ENCODE measurements at places on chromosomes 16 and 17.
A peak's percentile ranks its signal among the peaks of the same experiment; 100 is the strongest.

DNA sequence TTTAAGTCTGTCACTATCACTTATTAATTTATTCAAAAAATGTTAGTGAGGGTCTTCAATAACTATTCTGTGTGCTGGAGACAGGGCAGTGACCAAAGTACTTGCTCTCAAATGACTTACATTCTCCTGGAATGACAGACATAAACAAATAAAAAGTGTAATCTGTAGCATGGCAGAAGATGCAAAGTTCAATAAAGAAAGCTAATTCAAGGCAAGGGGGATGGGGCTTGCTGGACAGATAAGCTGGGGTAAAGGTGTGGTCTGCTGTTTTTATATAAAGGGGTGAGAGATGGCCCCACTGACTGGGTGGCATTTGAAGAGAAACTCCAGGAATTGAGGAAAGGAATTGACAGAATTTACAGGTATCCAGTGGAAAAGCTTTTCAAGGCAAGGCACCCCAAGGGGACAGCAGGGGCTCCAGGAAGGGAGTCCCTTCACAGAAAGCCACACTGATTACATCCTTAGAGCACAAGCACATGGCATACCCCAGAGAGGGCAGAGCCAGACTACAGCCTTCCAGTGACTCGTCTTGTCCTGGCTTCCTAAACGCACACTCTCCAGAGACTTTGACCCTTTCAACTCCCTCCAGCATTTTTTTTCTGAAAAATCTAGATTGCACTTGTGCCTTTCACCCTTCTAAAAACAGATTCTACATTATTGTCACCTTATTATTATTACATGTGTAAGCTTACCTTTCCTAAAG is 123.7 kb upstream of the HS3ST3A1 start:
- DNase-seq: no peak

DNA sequence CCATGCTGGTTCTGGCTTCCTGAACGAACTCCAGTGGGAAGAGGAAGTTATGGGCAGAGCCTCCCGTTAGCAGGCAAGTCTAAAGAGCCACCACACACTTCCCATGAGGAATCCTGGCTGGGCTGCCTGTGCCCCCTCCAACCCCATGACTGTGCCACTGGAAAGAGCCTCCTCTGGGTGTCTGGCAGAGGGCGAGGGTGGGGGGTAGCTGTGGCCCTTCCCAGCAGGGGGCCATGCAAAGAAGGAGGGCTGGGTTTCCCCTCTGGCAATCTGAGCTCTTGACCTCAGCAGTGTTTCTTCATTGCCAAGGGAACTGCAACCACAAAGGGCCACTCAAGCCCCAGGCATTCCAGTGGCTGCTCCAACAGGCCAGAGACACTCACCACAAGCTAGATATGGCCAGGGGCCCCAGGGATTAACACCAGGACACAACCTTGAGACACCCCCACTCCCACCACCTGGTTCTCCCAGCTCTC is 1.7 kb upstream of the RRAD start:
- DNase-seq: peak; percentile 85

DNA sequence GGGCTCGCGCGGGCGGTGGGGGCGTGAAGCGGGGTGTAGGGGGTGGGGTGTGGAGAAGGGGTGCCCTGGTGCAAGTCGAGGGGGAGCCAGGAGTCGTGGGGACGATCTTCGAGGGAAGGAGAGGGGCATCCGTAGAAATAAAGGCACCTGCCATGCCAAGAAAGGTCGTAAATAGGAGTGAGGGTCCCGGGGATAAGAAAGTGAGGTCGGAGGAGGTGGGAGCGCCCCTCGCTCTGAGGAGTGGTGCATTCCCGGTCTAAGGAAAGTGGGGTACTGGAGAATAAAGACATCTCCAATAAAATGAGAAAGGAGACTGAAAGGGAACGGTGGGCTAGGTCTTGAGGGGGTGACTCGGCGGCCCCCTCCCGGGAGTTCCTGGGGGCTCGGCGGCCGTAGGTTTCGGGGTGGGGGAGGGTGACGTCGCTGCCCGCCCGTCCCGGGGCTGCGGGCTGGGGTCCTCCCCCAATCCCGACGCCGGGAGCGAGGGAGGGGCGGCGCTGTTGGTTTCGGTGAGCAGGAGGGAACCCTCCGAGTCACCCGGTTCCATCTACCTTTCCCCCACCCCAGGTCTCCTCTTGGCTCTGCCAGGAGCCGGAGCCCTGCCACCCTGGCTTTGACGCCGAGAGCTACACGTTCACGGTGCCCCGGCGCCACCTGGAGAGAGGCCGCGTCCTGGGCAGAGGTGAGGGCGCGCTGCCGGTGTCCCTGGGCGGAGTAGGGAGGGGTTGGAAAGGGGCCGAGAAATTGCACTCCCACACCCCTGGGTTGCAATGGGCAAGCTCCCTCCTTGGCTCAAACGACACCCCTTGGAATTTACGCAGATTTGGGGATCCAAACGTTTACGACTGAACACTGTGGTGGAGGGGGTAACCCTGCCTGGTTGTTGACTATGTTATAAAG is 888 bp downstream of the CDH1 start:
- DNase-seq: no peak

- no peak for DNase-seq
Measured at GRCh38 chr17:80888276-80889160, 103.1 kb upstream of the CHMP6 start.

DNA sequence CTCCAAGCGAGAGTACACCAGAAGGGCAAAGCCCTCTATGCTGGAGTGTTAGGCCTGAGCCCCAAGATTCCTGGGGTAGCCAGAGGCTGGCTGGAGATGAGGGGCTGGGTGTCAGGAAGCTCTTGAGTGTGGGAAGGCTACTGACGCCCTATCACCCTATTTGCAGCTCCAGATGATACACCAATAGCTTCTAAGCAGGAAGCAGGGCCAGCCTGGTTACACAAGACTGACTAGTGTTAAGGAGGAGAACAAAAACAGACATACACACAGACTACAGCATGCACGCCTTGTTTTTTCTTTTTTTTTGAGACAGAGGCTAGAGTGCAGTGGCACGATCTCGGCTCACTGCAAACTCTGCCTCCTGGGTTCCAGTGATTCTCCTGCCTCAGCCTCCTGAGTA is 15.9 kb downstream of the POLR3K start:
- no peak for DNase-seq

DNA sequence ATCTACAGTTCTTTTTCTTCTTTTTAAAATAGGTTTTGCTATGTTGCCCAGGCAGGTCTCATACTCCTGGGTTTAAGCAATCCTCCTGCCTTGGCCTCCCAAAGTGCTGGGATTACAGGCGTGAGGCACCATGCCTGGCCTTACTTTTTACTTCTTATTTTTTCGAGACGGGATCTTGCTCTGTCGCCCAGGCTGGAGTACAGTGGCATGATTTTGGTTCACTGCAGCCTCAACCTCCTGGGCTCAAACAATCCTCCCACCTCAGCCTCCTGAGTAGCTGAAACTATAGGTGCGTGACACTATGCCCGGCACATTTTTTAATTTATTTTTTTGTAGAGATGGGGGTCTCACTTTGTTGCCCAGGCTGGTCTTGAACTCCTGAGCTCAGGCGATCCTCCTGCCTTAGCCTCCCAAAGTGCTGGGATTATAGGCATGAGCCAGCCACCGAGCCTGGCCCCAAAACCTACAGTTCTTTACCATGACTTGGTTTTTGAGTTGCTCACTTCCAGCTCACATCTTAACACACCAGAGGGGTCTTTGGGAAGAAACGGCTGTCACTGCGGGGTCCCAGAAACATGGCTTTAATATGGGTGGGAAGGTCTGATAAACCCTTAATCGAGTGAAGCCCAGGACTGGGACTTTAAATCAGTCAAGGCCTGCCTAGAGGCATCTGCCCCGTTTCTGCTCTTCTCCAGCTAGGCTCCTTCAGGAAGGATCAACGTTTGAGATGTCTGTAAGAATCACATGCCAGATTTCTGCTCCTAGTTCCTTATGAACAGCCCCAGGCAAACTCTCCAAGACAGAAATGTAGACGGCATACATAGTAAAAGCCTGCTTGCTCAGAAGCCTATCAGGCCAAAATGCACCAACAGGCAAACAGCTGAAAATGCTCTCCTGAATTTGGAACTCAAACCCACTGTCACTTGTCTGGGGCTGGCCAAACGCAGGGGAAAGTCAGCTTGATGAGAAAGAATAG is 91.7 kb upstream of the TOB1 start:
- DNase-seq: no peak

DNA sequence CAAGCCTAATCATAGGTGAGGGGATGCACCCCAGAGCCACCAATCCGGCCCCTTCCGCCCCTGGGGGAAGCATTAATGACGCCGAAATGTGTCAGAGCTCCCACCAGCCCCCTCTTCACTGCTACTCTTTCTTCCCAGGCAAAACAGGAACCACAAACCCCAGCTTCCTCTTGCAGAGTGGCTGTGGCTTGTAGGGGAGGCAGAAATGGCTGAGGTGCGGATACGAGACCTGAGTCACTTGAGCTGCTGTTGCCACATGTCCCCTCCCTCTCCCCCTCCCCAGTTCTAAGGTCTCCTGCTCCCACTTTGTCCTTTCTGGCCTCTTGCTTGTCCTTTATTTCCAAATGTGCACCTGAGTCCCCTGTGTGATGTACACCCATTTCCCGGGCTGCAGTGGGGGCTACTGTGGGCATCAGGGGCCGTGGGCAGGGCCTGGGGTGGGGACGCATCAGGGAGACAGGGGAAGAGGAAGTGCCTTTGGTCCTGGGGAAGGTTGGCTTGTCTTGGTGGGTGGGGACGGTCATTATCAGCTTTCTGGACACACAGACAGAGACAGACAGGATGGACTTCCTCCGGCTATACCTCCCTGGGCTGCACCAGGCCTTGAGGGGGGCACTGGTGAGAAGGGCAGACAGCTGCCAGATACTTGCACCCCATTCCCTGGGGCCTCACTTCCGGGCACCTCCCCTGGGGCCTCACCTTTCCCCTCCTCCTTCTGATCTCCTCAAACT is at the start of gene APOBR:
Gene APOBR (plus strand): TSS at position 523 of the 731 bp plus-strand sequence. CDS start 39 bp downstream, at position 562.
- no peak for DNase-seq

DNA sequence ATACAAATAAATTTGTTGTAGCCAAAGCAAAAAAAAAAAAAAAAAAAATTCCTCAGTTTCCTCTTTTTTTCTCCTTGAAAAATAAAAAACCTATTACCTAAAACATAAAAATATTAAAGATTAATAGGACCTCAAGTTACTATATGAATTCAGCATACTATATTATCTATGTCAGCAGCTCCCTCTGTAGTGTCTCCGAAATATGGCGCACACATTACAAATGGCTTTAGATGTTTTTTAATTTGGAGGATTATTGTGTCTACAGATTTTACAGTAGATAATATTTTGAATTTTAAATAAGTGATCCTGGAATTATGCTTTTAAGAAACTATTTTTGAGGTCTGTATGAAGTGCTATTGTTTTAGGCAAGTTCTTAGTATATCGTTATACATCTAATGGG is 94.4 kb downstream of the NLK start:
- DNase-seq: no peak

GRCh38 chr17:21218101-21218500 is 4.1 kb upstream of the TMEM11 start:
- DNase-seq: no peak
